Brain microvascular endothelial cell (primary cell): ENCODE measurements at places on chromosomes 13 and 19.
A peak's percentile ranks its signal among the peaks of the same experiment; 100 is the strongest.

DNA sequence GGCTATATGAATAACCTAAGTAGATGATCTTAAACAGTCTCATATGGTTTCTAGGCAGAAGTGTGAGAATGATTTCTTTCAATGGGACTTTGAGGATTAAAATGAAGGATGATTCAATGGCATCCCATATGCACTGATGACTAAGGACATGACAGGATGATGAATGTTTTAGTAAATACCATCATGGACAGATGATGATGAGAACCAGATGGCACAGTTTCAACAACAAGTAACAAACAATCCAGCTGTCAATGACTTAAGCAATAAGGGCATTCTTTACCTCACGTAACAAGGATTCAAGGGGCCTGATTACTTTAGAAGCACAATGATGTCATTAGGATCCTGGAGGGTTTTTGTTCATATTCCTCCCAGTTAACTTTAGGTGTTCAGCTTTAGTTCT lies 2678.4 kb downstream of the PCDH9 start:
- peak; percentile 53 for DNase-seq

- DNase-seq: no peak
Measured at GRCh38 chr19:2719232-2719735, 1.9 kb downstream of the DIRAS1 start.

DNA sequence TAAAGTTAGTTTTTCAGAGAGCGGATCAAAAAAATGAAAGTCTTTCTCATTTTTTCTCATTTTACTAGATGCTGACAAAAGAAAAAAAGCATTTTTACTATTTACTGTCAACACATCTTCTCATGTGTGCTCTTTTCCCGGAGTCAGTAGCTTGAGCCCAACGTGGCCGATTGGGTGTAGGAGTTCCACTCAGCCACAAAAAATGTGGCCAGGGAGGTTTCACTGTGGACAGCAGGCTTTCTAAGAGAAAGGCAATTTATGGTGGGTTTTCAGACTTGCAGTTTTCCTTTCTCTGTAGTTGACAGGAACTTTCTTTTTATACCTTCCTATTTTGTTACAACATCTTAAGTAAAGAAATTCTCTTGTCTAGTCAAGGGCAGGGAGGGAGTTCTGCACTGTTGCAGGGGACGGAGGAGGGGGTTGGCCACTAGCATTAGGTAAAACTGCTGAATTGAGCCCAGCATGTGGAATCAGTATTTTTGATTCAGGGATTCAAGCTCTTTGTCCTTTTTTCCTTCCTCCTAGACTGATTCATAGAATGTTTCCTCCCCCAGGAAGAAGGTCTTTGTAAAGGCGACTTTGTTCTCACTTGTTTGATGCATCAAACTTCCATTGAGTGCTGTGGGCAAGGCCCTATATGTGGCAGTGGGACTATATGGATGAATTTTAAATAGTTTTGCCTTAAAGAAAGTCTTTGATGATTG lies 123.1 kb downstream of the B3GLCT start:
- no peak for DNase-seq

GRCh38 chr19:11611730-11612129 lies 14.4 kb downstream of the ZNF627 start:
- no peak for DNase-seq

DNA sequence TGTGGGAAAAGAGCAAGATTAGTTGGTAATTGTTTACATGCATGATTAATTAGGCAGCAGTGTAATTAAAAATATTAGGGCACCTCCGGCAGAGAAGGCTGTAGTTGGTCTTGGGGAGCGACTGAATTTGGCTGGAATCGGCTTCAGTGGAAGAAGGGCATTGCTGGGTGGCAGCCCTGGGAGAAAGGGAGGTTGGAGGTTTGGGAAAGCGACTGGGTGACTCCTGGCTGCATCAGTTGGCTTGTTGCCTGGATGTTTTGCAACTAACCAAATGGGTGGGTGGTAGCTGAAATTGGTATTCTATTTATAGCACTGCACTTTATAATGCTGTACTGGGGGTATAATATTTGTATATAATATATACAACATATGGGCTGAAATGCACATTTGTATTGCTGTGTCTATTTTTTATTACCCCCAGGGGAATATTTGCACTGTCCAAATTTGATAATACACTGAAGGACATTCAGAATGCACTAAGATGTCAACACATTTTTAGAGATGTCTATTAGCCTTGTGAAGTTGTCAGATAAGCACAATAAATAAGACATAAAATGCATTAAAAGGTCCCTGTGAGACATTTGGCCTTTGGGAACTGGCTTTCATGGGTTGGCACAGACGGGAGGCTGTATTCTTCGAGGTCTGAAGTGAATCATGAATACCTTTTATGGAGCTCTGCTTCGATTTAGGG lies 1.7 kb downstream of the B3GLCT start:
- peak; percentile 14 for DNase-seq

DNA sequence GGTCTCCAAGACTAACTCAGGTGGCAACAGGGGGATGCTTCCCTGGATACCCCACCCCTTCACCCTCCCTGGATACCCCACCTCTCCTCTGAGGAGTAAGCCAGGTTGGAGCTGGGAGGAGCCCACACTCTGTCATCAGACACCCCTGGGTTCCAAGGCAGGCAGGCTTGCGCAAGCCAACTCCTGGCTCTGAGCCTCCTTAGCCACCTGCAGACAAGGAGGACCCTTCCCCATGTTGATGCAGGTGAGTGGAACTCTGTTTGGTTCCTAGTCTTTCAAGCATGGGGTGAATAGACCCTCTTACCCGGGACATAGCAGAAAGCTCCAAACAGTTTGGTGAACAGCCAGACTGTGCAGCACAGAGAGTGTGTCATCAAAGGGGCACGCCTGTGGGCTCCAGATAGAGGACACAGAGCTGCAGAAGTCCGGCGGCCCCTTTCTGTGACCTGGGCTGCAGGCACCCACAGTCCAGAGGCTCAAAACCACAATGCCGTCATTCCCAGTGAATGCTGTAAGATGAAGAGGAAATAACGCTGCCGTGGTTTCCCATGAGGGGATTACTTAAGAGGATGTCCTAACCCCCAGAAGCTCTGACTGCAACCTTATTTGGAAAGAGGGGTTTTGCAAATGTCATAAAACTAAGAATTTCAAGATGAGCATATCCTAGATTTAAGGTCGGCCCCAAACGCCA lies 12.1 kb upstream of the HAS1 start:
- DNase-seq: peak; percentile 76

DNA sequence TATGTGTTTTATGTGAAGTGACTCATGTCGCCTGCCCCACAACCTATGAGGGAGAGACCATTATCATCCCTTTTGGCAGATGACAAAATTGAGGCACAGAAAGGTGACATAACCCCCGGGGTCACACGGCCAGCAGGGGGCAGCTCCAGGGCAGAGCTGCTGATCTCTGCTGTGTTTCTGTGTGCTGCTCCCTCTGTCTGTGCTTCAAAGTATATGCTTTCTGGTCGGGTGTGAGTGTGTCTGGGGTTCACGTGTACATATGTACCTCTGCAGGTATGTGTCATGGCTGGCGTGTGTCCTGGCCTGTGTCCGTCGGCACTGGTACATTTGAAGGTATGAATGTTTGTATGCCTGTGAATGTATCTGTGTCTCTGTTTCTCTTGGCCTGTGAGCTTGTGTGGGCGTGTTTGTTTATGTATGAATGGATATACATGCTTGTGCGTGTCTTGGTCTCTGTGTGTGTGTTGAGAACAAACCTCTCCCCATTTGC lies 7.1 kb downstream of the LIPE start:
- peak; percentile 44 for DNase-seq

DNA sequence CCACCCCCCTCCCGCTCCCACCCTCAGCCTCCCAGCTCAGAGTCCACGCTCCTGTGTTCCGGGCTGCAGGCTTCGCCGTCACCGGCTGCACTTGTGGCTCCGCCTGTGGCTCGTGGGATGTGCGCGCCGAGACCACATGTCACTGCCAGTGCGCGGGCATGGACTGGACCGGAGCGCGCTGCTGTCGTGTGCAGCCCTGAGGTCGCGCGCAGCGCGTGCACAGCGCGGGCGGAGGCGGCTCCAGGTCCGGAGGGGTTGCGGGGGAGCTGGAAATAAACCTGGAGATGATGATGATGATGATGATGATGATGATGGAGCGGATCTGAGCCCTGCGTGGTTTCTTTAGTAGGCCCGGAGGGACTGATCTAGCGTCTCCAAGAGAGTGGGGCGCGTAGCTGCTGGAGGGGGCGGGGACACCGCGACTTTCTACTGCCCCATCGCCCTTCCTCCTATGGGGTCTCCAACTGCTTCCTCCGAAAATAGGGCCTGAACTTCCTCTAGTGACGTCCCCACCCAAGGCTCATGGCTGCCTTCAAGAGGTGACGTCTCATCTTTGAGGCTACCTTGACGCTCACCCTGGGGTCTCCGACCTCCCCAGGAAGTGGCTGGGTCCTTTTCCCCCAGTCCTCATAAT lies 1.4 kb downstream of the RETN start:
- DNase-seq: no peak

DNA sequence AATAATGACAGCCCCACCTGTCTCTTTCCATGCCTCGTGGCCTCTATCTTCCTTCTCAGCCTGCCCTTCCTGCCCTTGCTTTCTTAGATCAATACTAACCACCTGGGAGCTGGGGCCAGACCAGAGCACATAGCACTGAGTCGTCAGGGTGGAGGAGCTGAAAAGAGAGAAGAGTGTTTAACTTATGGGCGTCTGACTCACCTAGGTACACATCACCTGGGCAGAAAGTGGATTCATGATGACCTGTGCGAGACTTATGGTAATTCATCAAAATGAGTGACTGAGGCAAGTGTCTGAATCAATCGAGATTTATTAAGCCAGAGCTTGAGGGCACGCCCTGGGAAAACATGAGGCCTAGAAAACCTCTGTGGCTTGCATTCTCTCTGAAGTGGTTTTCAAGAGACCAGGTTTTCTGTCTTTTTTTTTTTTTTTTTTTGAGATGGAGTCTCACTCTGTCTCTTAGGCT lies 19.2 kb downstream of the CEACAM6 start:
- no peak for DNase-seq

- peak; percentile 34 for DNase-seq
Measured at GRCh38 chr13:29497137-29497654, 98.3 kb downstream of the SLC7A1 start.

DNA sequence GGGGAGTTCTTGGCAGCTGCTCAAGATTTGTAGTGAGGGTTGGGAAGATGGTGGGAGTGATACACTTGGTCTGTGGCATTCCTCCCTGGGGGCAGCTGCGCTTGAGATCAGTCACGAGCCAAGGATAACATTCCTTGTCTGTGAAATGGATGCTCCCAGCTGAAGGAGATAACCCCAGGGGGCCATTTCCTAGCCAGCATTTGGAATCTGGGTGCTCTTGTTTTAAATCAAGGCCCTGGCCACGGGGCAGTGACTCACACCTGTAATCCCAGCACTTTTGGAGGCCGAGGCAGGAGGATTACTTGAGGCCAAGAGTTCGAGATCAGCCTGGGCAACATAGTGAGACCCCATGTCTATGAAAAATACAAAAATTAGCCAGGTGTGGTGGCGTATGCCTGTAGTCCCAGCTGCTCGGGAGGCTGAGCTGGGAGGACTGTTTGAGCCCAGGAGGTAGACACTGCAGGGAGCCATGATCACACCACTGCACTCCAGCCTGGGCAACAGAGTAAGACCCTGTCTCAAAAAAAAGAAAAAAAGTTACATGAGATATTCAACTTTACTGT lies 4.6 kb downstream of the PKN1 start:
- peak; percentile 46 for DNase-seq

DNA sequence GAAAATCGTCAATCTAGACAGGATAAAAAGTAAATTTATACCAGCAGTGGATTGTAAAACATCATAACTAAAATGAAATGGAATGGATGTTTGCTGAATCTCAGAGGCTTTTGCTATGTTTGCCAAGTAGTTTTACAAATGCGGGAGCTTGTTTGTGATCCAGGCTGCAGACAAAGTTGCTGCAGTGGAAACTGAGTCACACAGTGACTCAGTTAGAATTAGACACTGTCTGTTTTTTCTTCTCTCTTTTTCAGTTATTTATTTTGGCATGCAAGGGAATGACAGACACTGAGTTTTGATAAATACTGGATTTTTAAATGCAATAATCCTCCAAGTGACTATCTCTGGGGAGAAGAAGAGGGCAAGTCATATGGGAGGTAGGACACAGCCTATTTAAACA lies 4.6 kb upstream of the PNMA8A start:
- peak; percentile 30 for DNase-seq

DNA sequence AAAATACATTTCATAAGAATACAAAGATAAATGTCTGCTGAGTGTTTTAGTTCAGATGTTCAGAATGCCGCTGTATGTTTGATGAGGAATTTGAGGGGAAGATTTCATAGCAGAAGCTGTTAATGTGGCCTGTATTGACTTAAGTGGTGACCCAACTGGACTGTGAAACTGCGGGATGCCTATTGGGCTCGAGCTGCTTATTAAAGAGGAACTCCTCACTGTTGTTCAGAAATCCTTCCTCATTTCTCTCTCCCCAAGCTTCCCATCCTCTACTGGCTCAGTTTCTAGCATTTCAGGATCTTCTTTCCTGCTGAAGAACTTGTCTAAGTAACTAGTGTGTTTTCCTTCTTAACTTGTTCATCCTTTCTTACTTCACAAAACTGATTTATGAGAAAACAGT lies 20.4 kb downstream of the DGKH start:
- no peak for DNase-seq

GRCh38 chr19:1243768-1244692 lies 2.5 kb downstream of the ATP5F1D start:
- peak; percentile 65 for DNase-seq

DNA sequence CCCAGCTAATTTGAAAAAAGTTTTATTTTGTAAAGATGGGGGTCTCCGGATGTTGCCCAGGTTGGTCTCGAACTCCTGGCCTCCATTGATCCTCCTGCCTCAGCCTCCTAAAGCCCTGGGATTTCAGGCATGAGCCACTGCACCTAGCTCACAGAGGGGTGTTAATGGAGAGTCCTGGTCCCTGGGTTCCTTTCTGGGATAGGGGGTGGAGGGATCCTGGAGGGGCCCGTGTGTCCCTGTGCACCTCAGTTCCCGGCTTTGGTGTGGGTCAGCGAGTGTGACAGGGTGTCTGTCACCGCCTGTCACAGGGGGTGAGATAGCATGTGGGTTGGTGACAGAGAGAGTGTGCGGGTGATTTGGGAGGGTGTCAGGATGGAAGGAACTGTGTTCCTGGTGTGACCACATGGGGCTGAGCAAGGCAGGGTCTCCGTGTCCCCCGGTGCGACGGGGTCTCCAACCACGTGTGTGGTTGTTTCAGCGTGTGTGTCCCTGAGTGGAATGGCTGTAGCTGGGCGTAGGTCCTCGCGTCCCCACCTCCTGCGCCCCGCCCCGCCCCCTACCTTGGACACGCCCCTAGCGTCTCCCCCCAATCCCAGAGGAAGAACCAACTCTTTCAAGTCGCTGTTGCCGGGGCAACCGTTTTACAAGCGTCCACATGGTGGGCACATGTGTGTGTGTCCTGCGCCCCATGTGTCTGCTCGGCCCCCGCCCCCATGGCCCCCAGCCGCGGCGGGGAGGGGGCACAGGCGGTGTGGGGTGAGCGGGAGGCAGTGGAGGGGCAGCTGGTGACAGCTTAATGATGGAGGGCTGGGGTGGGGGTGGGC lies 2.9 kb upstream of the NRTN start:
- no peak for DNase-seq

DNA sequence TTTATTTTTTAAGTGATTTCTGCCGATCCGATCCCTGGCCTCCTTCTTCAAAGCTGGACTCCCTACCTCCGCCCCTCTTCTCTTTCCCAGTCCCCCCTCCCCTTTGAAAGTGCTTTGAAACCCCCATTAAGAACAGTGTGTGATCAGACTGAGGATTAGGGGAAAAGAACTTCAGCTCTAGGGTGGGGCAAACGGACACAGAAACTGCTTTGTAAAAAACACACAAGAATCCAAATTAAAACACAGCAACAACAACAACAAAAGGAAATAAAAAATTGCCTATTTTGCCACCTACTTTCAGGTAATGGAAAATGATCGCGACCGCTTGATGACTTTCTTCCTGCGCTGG lies 1.4 kb downstream of the SPRY2 start:
- DNase-seq: peak; percentile 13
